ENCODE measurements at places on chromosomes 12 and 14.

GRCh38 chr12:22284871-22285270 lies 49.6 kb downstream of the ST8SIA1 start:
- no peak for DNase-seq

DNA sequence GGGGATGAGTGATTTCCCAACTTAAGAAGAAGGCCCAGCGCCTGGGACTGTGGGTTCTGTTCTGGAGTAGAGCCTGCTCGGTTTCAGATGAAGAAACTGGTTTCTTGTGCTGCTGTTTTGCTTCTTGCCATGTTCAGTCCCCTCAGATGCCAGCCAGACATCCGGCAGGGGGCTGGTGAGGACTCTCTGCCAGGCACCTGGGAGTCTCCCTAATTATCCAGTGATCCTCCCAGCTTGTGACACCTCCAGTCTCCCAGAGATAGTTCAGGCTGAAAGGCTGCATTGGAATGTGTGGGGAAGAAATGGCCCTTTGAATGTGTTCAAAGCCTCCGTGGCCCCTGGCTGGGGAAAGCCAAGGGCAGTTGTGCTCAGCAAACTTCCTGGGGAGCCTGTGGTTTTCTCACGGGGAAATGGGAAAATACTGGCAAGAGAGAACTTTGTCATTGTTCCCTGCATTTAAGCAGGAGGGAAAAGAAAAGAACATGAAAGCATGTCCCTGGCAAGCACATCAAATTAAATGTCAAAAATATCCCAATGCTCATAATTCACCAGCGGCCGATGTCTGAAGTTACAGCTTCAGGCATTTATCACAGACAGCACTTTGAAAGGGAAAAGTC lies 8.5 kb upstream of the SERPINA12 start:
- no peak for DNase-seq

- DNase-seq: no peak
Observed at GRCh38 chr14:61174987-61175386, 106.2 kb downstream of the TMEM30B start.

- DNase-seq: peak; percentile 51
Observed at GRCh38 chr12:104957719-104958000, 430 bp downstream of the SLC41A2 start.

DNA sequence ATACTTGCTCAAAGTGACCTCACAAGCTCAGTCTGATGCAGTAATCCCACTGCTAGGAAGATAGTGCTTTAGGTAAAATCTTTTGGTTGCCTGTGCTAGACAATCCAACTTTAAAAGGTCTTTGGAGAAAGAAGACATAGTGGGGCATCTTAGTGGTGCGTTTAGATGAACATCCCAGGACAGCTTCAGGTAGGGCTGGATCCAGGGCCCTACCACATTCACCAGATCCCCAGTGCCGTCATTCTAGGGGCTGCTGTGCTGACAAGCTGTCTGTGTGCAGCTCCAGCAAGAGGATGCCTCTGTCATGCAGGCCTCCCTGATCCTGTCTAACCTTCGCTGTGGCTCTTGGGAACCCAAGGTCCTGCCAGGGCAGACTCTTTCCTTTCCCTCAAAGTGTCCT lies 100.7 kb upstream of the EIF5 start:
- no peak for DNase-seq

GRCh38 chr12:1069846-1070245 lies 78.8 kb downstream of the ERC1 start:
- DNase-seq: no peak

GRCh38 chr12:128823216-128823915 lies 392 bp downstream of the SLC15A4 start:
- DNase-seq: peak; percentile 41

GRCh38 chr12:79322905-79323304 lies 367.9 kb downstream of the PAWR start:
- no peak for DNase-seq

- DNase-seq: no peak
Observed at GRCh38 chr14:93975791-93976476, 436 bp downstream of the ASB2 start.
